Neural crest cell (in vitro differentiated cells): ENCODE measurements at places on chromosomes 1 and 21.

- DNase-seq, result no peak
These were observed 579.0 kb upstream of the ADAMTS5 start for GRCh38 chr21:27545754-27546349.

DNA sequence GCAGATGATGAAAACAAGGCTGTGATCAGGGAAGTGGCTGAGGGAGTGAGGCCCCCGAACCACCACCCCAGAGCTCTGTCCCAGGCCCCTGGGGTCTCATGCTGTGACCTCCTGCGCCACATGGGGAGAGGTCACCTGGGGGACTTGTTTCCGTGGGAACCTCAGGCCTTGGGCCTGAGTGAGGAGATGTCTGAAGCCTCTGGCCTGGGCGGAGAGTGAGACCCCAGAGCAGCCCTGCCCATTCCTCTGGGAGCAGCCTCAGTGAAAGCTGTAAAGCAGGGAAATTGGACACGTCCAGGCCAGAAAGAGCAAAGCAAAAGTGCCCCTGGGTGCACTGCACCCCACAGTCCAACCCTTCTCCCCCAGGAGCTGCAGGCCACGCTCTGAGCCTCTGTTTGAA lies 16.5 kb upstream of the NPHP4 start:
- DNase-seq, result no peak

- no peak for DNase-seq
These were observed 1887.4 kb downstream of the NCAM2 start for GRCh38 chr21:22885614-22886013.

DNA sequence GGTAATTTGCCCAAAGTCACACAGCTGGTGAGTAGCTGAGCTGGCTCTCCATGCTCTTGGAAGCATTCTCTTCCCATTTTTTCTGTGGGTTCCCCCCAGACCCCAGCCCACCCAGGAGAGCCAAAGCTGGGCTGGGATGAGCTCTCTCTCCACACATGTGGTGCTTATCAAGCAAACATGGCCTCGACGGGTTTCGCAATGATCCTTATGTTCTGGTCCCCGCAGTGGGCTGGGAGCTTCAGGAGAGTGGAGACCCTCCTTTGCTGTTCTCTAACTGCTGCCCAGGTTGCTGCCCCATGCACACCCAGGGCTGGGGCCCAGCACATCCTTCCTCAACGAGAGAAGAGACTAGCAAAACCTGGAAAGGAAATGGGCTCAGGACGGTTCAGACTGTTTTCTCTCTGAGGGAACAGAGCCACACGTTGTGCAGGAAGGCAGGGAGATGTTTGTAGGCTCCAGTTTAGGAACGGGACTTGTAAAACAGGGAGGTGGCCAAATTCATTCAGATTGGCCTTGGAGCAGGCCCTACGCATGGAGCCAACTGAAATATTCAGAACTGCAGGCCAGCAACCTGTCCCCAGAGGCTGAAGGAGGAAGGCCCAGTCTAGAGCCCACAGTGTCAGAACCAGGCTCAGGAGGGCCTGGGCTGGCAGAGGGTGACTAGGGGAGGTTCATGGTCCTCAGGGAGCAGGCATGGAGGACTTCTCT lies 27.2 kb upstream of the CSF1 start:
- no peak for DNase-seq

GRCh38 chr1:45499415-45499769 lies 481 bp downstream of the CCDC163 start:
- DNase-seq, result no peak

DNA sequence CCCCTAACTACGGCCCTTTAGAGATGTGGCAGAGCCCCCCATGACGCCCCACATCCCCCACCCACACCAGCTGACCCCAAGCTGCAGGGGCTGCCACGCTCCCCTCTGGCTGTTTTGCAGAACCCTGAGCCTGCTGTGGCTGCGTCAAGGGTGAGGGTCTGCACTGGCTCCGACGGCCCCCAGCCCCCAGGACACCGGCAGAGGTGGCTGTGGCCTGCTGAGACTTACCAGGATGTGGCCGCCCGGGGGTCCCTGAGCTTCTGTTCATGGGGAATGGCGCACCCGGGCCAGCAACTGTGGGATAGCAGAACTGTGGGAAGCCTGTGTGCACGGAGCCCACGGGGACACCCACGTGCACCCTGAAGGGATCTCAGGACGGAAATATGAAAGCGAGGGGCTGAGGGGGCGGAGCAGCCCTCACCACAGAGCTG lies 12.8 kb upstream of the RNF223 start:
- DNase-seq, result no peak
